ENCODE measurements at places on chromosomes 5 and 9.
A peak's percentile ranks its signal among the peaks of the same experiment; 100 is the strongest.

DNA sequence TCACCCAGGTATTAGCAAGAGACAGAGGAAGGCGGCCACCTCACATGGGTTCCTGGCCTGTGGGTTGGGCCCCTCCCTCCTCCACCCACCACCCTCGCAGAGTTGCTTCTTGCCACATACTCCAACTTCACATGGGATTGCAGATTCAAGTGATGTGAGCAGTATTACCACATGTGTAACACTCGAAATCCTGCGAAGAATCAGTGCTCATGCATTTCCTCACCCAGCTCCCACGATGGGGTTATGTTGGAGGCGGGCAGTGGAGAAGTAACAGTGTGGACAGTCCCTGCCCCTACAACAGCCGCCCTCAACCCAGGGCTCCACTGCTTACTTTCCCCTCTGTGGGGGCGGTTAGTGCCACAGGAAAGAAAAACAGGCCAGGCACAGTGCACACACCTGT is 3.9 kb upstream of the FBP1 start:
- no peak for DNase-seq

DNA sequence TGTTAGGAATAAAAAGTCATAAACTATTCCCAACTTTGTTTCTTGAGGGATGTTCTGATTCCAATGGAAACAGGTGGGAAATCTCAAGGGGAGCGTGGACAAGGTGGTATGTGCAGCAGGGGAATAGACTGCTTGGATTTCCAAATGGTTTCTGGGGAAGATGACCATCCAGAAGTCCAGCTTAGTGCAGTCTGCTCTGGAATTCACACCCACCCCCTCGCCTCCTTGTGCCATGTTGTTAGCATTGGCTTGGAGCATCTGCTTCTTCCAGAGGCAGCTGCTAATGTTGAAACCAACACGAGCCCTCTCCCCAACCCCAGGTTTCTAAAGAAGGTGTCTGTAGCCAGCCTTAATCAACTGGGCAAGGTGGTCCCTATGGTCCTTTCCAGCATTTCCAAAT is 90.9 kb downstream of the PDE6A start:
- DNase-seq: no peak

DNA sequence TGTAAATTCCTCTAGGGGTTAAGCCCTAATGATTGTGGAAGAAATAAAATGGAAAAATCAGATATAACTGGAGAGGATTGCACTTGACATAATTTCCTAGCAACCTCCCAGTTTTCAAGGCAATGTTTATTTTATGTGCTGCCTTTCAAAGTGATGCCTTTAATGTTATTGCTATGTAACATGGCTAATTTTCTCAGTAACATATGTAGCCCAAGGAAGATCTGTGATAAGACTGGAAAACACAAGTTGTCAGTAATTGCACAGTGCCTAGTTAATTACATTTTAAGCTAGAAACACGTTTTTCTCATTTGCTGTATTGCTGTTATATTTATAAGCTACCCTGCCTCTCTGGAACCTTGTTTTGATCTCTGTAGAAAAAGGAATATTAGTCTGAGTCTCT is 49.2 kb upstream of the KCNN2 start:
- no peak for DNase-seq

DNA sequence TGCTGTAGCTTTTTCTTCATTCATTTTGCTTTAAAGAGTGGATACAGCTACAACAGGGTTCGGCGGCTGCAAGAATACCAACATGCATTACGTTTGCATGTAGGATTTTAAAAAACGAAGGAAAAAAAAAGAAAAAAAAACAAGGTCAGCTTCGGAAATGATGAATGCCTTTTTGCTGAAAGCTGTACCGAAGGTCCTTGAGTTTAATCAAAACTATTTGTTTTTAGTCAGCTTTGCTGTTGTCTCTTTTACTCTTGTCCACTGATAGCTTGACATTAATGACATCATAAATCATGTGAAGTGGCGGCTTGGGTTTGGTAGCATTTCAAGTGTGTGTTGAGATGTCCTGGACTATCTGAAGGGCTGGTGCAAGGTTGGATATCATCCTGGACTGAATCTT is 779.1 kb downstream of the NR2F1-AS1 start:
- peak; percentile 53 for DNase-seq

DNA sequence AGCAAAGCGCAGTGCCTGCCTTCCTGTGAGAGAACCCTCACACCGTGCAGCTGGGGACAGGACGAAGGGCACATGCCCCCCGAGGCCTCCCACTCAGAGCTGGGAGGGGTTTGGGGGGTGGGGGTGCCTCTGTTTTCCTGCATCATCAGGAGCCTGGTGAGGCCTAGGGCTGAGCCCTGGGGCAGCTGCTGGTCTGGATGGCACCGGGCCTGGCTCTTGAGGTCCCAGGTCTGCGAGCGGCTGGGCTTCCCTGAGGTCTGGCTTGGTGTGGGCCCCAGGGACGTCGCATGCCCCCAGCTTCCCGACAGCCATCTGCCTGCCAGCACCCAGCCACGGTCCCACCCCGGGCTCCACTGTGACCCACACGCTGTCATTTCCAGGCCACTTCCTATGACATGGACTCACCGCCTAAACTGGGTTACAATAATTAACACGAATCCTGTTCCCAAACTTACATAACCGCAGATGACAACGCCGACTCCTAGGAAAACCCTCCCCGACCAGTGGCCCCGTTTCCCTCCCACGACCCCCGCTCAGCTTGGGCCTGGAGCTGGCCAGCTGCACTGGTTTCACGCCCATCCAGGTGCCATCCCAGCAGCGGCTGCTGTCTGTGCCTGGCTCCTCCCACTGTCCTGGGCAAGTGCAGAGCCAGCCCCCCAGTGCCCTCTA is 8.7 kb downstream of the NACC2 start:
- DNase-seq: no peak

- DNase-seq: no peak
Measured at GRCh38 chr9:13215791-13216554, 63.5 kb downstream of the MPDZ start.

DNA sequence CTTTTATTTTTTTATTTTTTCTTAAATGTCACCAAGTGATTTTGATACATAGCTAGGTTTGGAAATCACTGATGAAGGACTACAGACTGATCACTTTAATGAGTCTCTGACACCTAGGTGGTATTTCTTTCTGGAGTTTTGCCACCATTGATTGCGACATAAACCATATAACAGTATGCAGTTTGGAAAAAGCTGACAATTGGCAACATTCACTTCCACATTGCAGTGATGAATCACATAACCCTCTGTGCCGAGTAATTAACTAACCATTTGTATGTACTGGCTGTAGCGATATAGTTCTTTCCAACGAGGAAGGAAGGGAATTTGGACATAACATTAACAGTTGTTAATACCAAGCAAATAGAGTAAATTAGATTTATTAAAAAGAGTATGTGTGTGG is 222.9 kb upstream of the EFNA5 start:
- DNase-seq: peak; percentile 85

GRCh38 chr5:56963246-56963645 is 11.3 kb upstream of the MIER3 start:
- no peak for DNase-seq

GRCh38 chr5:37207802-37208201 is 41.4 kb downstream of the CPLANE1 start:
- no peak for DNase-seq

DNA sequence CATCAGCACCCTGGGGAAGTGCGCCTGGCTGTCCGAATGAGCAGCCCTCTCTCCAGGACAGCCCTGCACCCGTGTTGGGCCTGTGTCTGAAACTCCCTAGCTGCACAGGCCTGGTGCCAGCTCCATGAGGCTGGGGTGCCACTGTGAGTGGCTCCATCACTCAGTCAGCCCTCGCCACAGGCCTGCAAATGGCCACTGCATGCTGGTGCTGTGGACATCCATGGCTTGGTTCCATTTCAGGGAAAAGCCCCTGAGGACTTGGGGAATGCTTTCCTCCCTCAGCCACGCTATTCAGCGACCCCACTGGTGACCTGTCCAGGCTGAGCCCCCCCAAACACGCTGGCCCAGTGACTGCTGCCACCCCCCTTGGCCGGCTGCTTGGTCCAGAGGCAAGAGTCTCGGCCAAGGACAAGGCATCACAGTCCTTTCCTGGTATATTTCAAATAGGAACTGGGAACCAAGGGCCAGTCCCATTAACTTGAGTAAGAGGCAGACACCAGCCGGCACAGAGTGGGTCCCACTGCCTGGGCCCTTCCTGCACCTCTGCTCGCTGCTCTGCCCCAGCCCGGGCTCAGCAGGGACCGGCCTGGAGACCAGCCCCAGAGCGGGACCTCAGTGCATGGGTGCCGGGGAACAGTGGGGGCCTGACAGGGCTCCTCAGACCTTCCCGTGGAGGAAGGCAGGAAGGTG is 181.3 kb downstream of the AUH start:
- DNase-seq: no peak

DNA sequence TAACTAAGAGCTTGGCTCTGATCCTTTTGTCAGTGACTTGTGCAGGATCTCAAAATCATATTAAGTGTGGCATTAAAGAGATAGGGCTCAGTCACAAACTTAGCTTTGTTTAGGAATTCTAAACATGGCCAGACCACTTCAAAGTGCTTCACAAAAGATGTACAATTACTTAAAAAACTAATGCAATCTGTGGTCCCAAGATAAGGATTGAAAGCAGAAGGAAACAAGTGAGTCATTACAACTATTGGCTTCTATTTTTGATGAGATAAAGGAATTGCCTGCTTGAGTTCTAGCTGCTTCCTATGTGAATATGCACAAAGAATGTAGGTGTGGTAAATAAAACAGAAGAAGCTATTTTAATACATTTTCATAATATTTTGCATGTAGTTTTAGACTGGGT is 44.9 kb upstream of the SLC12A2 start:
- peak; percentile 29 for DNase-seq

DNA sequence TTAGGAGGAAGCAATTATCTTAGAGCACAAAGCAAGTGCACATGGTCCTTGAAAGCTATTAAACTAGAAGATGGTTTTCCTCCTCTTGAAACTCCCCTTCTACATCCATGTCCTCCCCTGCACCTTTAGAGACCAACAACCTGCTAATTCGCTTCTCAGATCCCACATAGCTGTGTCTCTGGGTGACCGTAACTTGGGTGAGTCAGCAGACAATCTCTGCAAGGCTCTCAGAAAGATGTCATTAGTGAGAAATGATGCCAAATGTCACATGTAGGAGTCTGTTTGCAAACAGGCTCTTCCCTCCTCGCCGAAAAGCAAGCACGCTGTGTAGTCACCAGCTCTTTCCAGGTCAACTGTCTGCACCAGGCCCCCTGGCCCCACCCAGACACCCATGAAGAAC is 291.8 kb downstream of the SLIT3 start:
- no peak for DNase-seq

- no peak for DNase-seq
Measured at GRCh38 chr5:1744393-1745122, 55.1 kb downstream of the MRPL36 start.

GRCh38 chr5:172123269-172123692 is 64.7 kb downstream of the STK10 start:
- peak; percentile 91 for DNase-seq

DNA sequence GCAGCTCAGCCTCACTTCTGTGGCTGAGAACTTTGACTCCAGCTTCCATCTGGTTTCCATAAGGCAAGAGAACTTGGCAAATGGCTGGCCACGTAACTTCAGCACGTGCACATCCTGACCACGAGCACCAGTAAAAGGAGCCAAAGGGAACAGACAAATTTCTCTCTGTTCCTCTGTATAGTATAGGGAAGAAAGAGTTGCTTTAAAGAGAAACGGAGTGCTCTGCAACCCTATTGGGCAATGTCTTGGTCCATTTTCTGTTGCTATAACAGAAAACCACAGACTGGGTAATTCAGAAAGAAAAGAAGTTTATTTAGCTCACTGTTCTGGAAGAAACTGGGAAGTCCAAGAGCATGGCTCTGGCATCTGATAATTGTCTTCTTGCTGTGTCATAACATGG is 558.7 kb downstream of the ACTL7B start:
- peak; percentile 98 for DNase-seq

GRCh38 chr5:143229896-143230675 is 173.4 kb downstream of the NR3C1 start:
- no peak for DNase-seq

GRCh38 chr5:107937204-107937603 is 266.5 kb upstream of the EFNA5 start:
- DNase-seq: no peak

DNA sequence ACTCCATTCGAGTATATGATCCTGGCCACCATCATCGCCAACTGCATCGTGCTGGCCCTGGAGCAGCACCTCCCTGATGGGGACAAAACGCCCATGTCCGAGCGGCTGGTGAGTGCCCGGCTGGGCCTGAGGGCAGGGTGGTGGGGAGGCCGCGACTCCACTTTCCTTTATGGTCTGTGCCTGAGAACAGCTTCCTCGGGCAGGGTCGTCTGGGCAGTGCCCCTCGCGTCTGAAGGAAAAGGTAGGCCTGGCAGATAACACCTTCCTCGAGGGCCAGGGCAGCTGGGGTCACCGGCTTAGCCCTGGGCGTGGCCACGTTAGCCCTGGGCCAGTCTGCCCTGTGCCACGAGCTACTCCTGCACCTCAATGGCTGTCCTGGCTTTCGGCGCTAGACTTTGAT is 1.5 kb downstream of the CACNA1B start:
- DNase-seq: no peak

- peak; percentile 33 for DNase-seq
Measured at GRCh38 chr5:137778772-137779564, 24.8 kb upstream of the HNRNPA0 start.

- DNase-seq: peak; percentile 78
Measured at GRCh38 chr9:137453643-137454081, 5.5 kb downstream of the NSMF start.

DNA sequence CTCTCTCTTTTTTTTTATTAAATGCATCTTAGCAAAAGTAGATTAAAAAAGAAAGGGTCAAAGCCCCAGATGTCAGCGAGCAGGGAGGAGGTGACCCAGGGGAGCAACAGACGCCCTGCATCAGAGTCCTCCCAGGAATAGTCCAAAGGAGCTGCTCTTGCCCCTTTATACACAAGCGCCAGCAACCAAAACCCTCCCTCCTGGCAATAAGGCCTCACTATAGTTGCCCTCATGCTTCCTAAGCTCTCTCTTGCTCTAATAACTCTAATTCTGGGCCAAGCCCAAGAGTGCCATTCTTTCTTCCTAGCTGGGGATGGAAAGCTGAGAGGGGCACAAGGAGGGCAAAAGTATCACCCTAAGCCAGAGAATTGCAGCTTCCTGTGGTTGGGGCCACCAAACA is 26.3 kb downstream of the PCDHGC5 start:
- no peak for DNase-seq

- DNase-seq: no peak
Measured at GRCh38 chr5:151622367-151623088, 31.4 kb upstream of the FAT2 start.

DNA sequence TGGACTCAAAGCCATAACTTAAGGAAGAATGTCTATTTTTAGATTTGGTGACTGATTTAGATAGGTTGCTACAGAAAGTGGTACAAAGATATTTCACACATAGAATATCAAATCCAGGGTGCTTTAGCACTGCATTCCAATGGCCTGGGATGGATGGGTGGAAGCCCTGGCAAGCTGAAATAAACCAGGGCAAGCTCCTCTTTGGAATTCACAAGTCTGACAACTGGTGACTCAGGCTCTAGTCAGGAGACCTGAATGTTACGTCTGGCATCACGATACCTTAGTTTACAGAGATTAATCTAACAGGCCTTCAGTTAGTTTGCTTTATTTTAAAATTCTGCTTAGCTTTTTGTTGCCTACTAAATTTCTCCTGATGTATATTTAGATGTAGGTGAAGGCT is 144.0 kb downstream of the TMC1 start:
- peak; percentile 88 for DNase-seq
